ENCODE measurements at places on chromosomes 3 and 15. TPM values are rescaled to one million over a fixed set of nuclear protein-coding genes. Genes with fewer than 3 reads are reported as not detected.

- peak overlapping the region; percentile 94 for H3K4me3 ChIP-seq
- H3K27me3 ChIP-seq = peaks cover 16% of the 10 kb centered on the region
- H3K36me3 ChIP-seq = no peaks in the 10 kb centered on the region
Measured at GRCh38 chr3:180680097-180680430, 775 bp upstream of the CCDC39 start.

DNA sequence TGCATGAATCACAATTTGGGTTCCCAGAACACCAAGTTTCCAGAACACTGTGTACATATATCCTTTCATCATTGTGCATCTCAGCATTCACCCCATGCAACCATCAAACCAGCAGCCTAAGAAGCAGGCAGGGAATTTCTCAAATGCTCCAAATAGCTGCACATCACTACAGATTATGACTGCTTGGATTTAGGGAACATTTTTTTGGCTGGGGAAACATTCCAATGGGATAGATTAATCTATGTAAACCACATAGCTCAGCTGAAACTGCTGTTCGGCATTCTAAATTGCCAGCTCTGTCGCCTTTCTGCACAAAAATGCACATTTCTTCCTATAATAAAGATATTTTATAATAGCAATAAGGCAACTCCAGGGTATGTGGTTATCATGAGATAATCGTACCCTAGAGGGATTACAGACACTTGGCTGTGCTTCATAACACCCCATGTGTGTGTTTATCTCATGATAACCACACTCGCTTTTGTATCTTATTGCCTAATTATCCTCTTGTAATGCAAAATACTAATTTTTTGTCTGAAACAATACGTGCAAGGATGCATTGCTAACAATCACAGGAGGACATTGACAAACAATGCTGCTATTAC is 483.7 kb upstream of the DPH6 start:
- H3K27ac ChIP-seq = no peak overlapping the region
- H3K36me3 ChIP-seq = no peaks in the 10 kb centered on the region
- no peaks in the 10 kb centered on the region for H3K4me1 ChIP-seq
- no peaks in the 10 kb centered on the region for H3K27me3 ChIP-seq
- DNase-seq = no peak

GRCh38 chr3:66603151-66603611 is 102.4 kb upstream of the LRIG1 start:
- no peaks in the 10 kb centered on the region for H3K36me3 ChIP-seq
- H3K27me3 ChIP-seq = no peaks in the 10 kb centered on the region
- no peak for DNase-seq
- H3K27ac ChIP-seq = no peak overlapping the region

DNA sequence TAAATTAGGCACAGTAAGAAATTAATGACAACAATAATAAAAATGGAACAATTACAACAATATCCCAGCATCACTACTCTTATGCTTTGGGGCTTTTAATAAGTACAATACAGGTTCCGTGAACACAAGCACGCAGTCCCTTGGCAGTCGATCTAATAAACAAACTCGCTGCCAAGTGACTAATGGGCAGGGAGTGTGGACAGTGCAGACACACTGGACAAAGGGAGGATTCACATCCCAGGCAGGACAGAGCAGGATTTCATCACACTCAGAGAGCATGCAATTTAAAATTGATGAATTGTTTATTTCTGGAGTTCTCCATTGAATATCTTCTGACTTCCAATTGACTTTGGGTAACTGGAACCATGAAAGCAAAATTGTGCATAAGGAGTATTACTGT is 524.1 kb upstream of the CFAP20DC start:
- H3K36me3 ChIP-seq = no peaks in the 10 kb centered on the region
- no peak overlapping the region for H3K27ac ChIP-seq
- H3K4me1 ChIP-seq = no peaks in the 10 kb centered on the region
- no peak overlapping the region for H3K4me3 ChIP-seq
- no peak for DNase-seq

DNA sequence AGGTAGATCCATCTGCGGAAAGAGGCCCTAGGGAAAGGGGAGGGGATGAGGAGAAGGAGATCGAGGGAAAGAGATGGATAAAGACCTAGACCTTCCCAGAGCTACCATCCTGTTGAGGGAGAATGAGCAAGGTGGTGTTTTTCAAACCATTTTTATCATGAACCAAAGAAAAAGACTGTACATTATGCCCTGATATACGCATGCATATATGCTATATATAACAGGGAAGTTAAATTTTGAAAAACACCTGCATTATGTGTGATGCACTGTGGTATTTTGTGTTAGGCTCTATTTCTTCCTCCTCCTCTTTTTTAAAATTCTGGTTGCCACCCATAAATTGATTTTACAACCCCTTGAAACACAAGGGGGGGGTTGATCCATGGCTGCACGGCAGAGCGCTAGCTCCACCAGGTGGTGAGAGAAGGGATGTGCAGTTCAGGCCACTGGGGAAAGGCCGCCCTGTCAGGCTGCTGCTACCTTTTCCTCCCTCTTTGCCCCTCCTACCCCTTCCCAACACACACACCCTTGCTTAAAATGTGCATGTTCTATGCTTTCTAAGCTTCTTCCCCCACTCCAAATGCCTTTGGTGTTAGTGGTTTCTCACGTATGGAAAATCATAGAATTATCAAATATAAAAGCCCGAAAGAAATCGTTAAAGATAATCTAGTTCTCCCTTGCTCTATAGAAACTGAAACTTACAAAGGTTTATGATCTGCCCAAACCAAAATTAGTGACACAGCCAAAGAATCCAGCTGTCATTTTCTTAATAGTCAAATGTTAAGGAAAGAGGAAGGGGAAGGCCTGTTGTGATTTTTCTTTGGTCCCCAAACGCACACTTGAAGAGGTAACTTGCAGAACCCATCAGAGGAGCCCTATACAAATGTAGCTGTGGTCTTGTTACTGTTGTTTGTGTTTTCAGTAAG is 262.0 kb upstream of the UMPS start:
- H3K4me1 ChIP-seq = no peaks in the 10 kb centered on the region
- no peaks in the 10 kb centered on the region for H3K27me3 ChIP-seq
- no peaks in the 10 kb centered on the region for H3K36me3 ChIP-seq
- no peak overlapping the region for H3K27ac ChIP-seq

GRCh38 chr3:65080432-65080831 is 392.6 kb upstream of the ADAMTS9 start:
- H3K36me3 ChIP-seq = no peaks in the 10 kb centered on the region
- H3K27me3 ChIP-seq = no peaks in the 10 kb centered on the region
- H3K4me3 ChIP-seq = no peak overlapping the region
- peak; percentile 38 for DNase-seq

GRCh38 chr3:134018406-134018805 is 11.3 kb downstream of the SLCO2A1 start:
- no peak for DNase-seq
- no peaks in the 10 kb centered on the region for H3K4me1 ChIP-seq
- no peak overlapping the region for H3K4me3 ChIP-seq
- no peaks in the 10 kb centered on the region for H3K27me3 ChIP-seq
- H3K27ac ChIP-seq = no peak overlapping the region

DCLK3 gene
- polyA plus RNA-seq = 0.40 TPM

WDR93 gene
- not detected for polyA plus RNA-seq

FANCD2OS gene
- 0.94 TPM for polyA plus RNA-seq

ITIH4 gene
- 0.89 TPM for polyA plus RNA-seq

SLC28A1 gene
- polyA plus RNA-seq = not detected
